ENCODE measurements at places on chromosomes 3 and 15. TPM values are rescaled to one million over a fixed set of nuclear protein-coding genes. Genes with fewer than 3 reads are reported as not detected.

The NR2E3 gene
- not detected for total RNA-seq

The GAP43 gene
- total RNA-seq, result 4.7 TPM

The MOBP gene
- not detected for total RNA-seq

GRCh38 chr15:75723847-75724660 is 11.4 kb upstream of the CSPG4 start:
- peaks cover 9% of the 10 kb centered on the region for H3K4me1 ChIP-seq
- peak; percentile 95 for DNase-seq
- H3K4me3 ChIP-seq, result no peak overlapping the region

The KNG1 gene
- total RNA-seq, result not detected

Data from heart left ventricle (tissue), 16 donors.